ENCODE measurements at places on chromosomes 4 and X.

DNA sequence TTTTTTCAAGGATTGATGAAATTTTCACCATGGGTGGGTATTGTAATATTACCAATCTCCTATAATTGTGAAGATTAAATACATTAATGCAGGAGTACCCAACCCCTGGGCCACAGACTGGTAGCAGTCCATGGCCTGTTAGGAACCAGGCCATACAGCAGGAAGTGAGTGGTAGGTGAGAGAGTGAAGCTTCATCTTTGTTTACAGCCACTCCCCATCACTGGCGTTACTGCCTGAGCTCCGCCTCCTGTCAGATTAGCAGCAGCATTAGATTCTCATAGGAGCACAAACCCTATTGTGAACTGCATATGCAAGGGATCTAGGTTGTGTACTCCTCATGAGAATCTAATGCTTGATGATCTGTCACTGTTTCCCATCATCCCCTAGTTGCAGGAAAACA is 15.1 kb downstream of the RAPGEF2 start:
- H3K27me3 ChIP-seq: peaks cover 1% of the 10 kb centered on the region
- H3K4me1 ChIP-seq: peaks cover 17% of the 10 kb centered on the region
- no peak for DNase-seq
- no peak overlapping the region for H3K4me3 ChIP-seq

- H3K4me1 ChIP-seq: peaks cover 14% of the 10 kb centered on the region
- H3K27me3 ChIP-seq: no peaks in the 10 kb centered on the region
- H3K27ac ChIP-seq: peak overlapping the region; percentile 94
- H3K36me3 ChIP-seq: peaks cover 3% of the 10 kb centered on the region
- H3K4me3 ChIP-seq: peak overlapping the region; percentile 91
Measured at GRCh38 chrX:54043541-54044125, 640 bp downstream of the PHF8 start.

DNA sequence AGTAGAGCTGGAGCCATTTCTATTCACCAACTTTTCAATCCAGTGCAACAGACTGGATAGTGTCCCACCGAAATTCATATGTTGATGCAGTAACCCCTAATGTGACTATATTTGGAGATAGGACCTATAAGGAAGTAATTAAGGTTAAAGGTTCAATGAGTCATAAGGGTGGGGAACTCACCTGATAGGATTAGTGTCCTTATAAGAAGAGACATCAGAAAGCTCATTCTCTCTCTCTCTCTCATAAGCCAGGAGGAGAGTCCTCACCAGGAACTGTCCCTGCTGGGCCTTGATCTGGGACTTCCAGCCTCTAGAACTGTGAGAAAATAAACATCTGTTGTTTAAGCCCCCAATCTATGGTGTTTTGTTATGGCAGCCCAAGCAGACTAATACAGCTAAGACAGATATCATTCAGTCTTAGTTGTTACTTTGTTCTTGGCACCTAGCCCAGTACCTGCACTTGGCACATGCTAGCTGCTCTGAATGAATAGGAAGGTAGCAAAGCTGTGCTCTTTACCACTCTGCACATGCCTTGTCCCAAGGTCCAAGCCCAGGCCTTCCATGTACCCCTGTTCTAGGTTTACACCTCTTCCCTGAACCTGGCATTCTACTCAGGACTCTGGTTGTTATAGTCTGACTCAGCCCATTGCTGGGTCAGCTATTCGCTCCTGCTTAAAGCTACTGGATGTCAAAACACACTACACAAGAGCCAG is 19.2 kb upstream of the BRS3 start:
- no peak overlapping the region for H3K27ac ChIP-seq
- H3K36me3 ChIP-seq: no peaks in the 10 kb centered on the region
- H3K4me3 ChIP-seq: no peak overlapping the region

DNA sequence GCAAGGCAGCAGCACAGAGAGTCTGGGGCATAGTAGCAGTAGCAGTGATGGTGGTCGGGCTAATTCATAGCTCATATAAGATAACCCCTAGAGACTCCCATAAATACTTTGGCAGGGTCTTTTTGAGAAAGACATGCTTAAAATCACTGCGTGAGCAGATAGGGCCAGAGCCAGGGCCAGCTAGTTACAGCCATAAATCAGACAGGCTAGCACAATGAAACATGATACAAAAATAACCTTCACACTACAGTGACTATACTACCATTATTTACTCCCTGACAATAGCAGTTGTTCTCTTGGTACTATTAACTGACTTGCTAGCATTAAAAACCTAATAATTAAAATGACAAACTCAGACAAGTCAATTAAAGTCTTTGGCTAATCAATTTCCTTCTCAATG is 295.9 kb downstream of the SMARCA1 start:
- no peaks in the 10 kb centered on the region for H3K36me3 ChIP-seq
- no peak overlapping the region for H3K4me3 ChIP-seq
- no peak for DNase-seq

- no peaks in the 10 kb centered on the region for H3K27me3 ChIP-seq
- DNase-seq: no peak
- H3K4me1 ChIP-seq: no peaks in the 10 kb centered on the region
- no peaks in the 10 kb centered on the region for H3K36me3 ChIP-seq
- no peak overlapping the region for H3K27ac ChIP-seq
Measured at GRCh38 chr4:53511014-53511413, 80.3 kb downstream of the LNX1 start.

DNA sequence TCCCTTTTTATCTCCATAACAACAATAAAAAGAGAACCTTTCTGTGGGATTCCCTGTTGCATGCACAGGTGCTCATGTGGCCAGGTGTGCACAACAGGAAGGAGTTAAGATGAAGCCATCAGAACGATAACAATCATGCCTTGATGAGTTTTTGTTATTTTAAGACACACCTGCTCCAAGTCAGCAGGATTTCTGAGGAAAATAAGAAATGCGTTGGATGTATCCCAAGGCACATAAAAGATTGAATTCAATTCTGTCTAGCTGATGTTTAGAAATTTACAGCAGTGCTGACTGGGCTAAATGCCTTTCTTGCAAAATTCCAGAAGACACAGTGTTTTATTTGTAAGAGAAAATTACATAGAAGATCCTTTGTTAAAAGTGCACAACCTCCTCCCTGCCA is 1678.2 kb downstream of the ARAP2 start:
- H3K4me3 ChIP-seq: no peak overlapping the region
- no peak for DNase-seq
- H3K4me1 ChIP-seq: no peaks in the 10 kb centered on the region
- H3K27ac ChIP-seq: no peak overlapping the region
- no peaks in the 10 kb centered on the region for H3K36me3 ChIP-seq
- no peaks in the 10 kb centered on the region for H3K27me3 ChIP-seq

DNA sequence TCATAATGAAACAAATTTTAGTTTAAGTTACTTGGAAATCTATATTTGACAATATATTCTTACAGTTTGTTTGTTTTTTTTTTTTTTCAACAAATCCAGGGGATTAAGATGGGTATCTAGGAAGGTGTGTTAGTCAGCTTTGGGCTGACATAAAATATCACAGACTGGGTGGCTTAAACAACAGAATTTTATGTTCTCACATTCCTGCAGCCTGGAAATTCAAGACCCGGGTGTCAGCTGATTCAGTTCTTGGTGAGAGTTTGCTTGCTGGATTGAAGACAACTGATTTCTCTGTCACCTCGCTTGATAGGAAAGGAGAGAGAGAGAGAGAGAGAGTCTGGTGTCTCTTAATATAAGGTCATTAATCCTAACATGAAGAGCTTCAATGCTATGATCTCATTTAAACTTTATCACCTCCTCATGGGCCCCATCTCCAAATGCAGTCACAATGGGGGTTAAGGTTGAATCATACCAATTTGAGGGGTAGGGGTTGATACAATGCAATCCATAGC is 465.2 kb downstream of the CENPC start:
- H3K36me3 ChIP-seq: no peaks in the 10 kb centered on the region
- no peak for DNase-seq
- no peaks in the 10 kb centered on the region for H3K4me1 ChIP-seq
- no peaks in the 10 kb centered on the region for H3K27me3 ChIP-seq
- H3K27ac ChIP-seq: no peak overlapping the region

DNA sequence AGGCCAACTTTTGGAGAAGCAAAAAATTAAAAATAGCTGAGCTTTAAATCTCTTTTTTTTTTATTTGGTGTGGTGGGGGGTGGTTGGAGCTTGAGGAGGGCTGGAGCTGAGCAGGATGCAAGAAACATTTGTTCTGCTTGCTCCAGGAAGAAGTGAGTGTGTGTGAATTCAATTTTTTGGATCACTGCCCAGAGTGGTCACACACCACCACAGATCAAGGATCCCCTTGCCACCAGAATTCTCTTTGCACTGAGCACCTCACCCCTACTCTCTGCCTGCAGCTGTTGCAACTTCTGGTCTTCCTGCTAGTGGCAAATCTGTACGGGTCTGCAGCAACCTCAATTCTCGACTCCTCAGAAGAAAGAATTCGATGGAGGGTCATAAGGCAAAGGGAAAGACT is 19.9 kb upstream of the PLP1 start:
- no peak overlapping the region for H3K27ac ChIP-seq
- H3K4me3 ChIP-seq: no peak overlapping the region
- no peaks in the 10 kb centered on the region for H3K27me3 ChIP-seq
- no peak for DNase-seq

DNA sequence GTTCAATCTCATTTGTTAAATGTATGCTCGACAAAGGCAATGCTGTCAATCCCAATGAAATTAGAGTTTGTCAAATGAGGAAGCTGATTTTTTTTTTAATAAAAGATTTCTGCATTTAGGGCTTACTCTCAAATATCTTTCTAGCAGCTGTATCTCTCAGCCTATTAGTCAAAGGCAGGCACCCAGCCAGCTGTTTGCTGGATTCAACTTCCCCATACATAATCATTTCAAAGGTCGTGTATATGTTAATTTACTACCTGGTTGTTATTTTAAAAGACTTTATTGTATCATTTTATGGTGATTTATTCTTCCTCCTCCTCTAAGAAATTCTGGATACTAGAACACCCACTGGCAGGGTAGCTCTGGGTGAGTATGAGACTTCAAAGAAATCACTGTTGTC is 27.1 kb downstream of the RAI2 start:
- peaks cover 7% of the 10 kb centered on the region for H3K27me3 ChIP-seq
- DNase-seq: no peak

DNA sequence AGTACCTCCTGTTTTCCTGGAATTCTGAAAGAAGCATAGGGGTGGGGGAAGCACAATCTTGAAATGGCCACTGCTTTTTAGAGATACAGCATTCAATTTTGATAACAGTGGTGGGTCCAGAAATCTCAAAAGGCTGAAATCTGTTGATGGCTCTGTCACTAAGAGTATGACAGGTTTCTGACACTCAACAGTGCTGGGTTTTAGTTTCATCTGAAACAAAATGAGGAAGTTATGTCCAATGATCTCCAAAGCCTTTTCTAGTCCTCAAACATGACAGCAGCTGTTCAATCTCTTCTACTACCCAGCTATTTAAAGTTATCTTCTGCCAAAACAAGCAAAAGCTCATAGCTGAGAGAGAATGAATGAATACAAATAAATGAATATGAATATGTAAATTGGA is 110.5 kb downstream of the IL1RAPL1 start:
- H3K4me1 ChIP-seq: no peaks in the 10 kb centered on the region
- H3K27me3 ChIP-seq: no peaks in the 10 kb centered on the region
- no peak overlapping the region for H3K27ac ChIP-seq
- no peak for DNase-seq
